Cerebellum (tissue), 4 donors: ENCODE measurements at places on chromosomes 2 and 18.

DNA sequence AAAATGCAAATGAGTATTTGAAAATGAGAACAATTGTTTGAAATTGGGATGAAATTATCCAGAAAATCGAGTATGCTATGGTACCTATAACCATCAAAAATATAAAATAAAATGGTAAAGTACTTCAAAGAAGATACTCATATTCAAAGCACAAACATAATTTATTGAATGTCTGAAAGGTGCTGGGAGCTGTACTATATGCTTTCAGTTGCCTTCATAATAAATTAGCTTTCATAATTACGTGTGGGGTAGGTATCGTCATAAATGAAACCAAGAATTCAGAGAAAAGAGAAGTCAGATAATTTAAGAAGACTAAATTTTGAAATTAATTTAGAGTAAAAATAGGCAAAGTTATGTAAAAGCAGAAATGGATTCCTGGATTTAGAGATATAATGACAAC lies 721.9 kb upstream of the ACVR2A start:
- no peak for DNase-seq

- no peak for DNase-seq
Observed at GRCh38 chr2:60440767-60441163, 112.7 kb downstream of the BCL11A start.

DNA sequence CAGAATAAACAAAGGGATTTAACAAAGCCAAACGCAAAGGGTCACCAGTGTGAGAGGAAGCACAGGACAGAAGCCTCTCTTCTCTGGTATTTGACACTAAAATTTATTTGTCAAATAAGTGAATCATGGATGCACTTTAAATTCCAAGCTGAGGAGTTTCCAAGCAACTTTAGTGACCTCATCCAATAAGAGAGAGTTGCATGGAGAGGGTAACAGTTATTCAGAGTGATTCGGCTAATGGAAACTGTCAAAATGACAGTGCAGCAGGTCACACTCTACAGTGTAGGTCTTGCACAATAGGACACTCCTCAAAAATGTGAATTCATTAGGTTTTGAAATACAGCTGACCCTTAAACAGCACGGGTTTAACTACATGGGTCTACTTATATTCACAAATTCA lies 103.9 kb upstream of the ACVR1C start:
- DNase-seq, result no peak

DNA sequence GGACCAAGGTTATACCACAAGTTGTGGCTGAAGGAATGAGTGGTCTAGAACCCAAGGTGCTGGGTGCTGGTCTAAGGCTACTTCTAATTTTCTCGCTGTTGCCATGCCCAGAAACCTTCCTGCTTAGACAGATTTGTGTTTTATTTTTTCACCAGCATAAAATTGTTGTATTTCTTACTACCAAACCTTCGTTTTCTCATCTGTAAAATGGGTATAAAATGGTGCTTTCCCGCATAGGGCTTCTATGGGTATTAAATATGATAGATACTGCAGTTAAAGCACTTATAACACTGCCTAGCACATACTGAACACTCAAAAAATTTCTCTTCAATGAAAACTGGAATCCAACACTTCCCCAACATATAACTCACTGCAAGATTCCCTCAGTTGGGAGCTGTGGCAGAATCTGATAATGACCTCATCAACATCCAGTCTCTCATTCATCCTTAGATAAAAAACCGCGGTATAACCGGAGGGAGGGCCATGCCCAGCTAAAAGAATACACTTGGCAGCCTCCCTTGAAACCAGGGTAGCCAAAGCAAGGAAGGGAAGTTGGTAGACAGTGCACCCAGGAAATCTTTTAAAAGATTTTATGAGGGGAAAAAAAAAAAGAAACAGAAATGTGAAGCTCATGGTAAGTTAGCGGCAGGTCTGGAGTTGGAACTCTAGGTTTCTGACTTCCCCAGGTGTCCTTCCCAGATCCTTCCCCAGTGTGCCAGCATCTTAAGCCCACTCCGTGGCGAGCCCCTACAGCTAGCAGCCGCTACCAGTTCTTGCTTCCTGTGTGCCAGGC lies 1.2 kb downstream of the NEMP2 start:
- DNase-seq, result no peak

DNA sequence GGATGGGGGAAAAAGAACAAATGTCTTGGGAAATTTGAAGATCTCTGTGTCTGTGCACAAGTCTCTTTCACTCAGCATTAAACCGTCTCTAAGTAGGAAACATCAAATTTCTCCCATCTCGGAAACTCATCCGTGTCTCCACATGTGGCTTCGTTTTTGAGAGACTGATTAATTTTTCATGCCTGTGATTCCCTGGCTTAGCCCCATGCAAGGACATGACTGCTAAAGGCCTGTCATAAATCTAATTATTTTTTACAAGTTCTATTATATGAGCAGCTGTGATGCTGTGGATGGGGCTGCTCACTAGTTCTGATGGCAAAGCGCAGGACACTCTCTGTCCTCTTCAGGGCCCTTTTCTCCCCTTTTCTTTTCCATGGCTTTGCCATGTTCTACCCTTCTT lies 129.1 kb downstream of the RGPD3 start:
- no peak for DNase-seq
